ENCODE measurements at places on chromosomes 13 and 19.

DNA sequence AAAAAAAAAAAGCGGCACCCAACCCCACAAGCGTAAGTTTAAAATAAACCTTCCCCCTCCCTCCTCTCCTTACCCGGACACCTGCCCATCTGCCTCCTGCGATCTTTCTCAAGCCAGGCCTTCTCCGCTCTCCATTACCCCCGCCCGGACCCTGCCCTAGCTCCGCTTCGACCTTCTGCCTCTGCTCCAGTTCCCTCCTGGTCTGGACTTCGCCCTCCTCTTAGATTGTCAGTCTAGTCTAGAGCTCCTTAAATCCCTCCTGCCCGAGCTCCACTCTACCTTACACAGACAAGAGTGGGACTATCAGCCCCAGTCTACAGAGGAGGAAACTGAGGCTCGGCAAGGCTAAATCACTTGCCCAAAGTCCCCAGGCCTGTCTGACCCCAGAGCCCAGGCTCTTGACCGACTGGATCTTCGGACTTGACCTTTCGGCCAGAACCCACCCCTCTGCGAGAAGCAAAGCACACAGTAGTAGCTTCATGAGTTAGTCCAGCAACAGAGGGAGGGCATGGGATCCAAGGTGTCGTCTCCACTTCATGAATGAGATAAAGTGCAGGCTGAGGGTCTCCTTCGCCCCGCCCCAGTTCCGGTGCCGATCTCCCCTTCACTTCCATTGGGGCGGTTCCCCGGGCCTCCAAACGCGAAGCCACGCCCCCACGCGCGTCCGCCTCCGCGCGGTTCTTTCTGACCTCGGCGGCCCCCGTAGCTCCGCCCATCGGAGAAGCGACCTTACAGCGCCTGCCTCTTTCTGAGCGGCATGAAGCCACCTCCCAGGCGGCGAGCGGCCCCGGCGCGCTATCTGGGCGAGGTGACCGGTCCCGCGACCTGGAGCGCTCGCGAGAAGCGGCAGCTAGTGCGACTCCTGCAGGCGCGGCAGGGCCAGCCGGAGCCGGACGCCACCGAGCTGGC is at the start of gene SNAPC2:
TSS of gene SNAPC2 (plus strand) at position 729 of the 909 bp plus-strand sequence. CDS start at position 758, 29 bp downstream.
- DNase-seq = peak; percentile 93

GRCh38 chr13:39402221-39402970 is 200.6 kb downstream of the LHFPL6 start:
- no peak for DNase-seq

- DNase-seq = no peak
These were observed 16.2 kb upstream of the MIR17HG start for GRCh38 chr13:91331047-91331915.

DNA sequence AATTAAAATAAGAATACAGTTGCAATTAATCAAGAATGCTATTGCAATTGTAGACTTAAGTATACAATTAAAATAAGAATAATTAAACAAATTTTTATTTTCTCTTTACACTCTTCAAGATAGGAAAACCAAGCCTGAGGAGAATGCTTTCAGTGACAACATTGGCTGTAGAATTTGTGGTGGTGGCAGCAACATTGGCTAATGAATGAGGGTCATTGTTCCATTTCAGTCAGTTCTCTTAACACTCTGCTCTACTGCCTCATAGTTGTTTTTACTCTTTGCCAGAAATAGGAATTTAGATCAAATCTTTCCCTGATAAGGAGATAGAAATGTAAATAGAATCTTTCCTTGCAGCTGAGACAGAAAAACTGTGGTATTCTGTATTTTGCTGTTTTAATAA is 391.6 kb downstream of the PCDH20 start:
- DNase-seq = no peak

DNA sequence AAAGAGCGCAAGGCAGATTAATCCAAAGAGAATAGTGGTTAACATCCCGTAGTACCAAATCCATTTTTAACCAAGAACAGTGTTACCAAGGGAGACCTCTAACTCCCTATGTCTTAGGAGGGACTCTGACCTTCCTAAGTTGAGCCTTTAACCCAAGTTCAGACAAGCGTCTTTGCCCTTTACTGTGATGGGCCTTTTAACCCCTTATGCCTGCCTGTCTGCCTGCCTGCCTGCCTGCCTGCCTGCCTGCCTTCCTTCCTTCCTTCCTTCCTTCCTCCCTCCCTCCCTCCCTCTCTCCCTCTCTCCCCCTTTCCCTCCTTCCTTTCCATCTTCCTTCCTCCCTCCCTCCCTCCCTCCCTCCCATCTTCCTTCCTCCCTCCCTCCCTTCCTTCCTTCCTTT is 32.6 kb downstream of the CEACAM1 start:
- DNase-seq = no peak

DNA sequence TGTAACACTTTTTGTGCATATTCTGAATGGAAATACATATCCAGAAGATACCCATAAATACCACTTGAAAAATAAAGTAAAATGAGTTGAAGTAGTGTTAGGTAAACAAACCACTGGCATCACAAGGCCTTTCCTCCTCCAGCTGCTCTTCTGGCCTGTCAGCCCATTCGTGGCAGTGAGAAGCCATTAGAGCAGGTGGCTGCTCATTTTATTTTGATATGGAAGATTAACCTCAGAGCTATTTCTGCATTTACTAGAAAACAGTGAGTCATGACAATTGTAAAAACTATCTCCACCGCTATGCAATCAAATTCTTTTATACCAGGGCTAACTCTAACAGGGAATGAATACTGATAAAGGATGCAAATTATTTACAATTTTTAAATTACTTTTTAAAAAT is 2898.1 kb downstream of the PCDH9 start:
- no peak for DNase-seq

- no peak for DNase-seq
These were observed 25.6 kb upstream of the ZNF91 start for GRCh38 chr19:23420824-23421223.
